ENCODE measurements at places on chromosomes 6 and 20.
A peak's percentile ranks its signal among the peaks of the same experiment; 100 is the strongest.

GRCh38 chr6:138086573-138087196 lies 20.5 kb downstream of the PERP start:
- DNase-seq = no peak

DNA sequence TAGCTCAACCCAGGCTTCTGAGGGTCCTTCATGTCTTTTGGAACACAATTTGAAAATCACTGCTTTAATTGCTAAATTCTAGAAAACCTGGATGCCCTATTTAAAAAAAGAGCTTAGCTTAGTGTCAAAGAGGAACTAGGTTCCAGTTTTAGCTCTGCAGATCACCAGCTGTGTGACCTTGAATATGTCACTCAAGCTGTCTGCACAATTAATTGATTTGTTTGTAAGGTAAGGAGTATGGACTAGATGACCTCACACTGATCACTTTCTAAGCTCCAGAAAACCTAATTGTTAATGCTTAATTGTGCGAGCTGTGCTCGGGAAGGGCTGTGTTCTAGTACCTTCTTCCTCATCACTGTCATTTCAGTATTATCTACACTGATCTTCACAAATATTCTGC lies 26.2 kb downstream of the UTRN start:
- no peak for DNase-seq

GRCh38 chr20:21202259-21202658 lies 76.4 kb downstream of the KIZ start:
- peak; percentile 24 for DNase-seq

- no peak for DNase-seq
Measured at GRCh38 chr20:57238089-57238488, 28.4 kb downstream of the BMP7 start.

DNA sequence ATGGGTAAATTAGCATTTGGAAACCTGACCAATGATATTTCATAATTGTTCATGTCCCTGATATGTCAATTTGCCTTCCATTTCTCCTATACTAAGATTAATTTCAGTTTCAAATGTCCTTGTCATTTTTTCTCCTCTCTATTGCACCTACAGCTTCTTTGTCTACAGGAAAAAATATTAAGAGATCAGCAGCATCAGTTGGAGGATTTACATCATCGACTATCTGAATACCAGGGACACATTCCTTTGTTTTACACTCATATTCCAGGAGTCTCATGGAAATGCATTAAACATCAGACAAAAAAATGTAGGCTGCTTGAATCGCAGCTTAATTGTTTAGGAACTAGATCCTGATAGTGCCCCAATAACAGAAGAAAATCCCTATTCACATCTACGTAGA lies 188.2 kb downstream of the PRKN start:
- no peak for DNase-seq

DNA sequence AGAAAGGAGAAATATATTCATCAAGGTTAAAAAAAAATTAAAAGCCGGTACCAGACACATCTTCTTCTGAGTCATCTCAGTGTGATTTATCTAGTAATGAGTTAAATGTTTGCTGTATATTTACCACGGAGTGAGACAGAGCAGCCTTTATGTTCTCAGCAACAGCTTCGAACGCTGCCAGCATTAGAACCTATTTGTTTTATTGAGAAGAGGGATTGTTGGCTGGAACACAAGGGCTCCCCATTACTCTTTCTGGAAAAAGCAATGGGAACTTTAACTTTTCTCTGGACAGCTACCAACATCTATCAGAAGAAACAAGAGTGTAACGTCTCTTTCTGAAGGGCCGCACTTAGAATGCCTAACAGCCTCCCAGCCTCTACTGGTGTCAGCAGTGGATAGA lies 105.3 kb upstream of the TAB2 start:
- DNase-seq = no peak

- DNase-seq = no peak
Measured at GRCh38 chr20:57480444-57481160, 44.3 kb downstream of the CTCFL start.

All from LHCN-M2 (cell line).